ENCODE measurements at places on chromosomes 4 and X. TPM values are rescaled to one million over a fixed set of nuclear protein-coding genes. Genes with fewer than 3 reads are reported as not detected.

GRCh38 chr4:107736924-107737448 lies 17.0 kb upstream of the PAPSS1 start:
- H3K27ac ChIP-seq, result no peak overlapping the region
- DNase-seq, result peak; percentile 33
- H3K36me3 ChIP-seq, result no peaks in the 10 kb centered on the region
- no peaks in the 10 kb centered on the region for H3K27me3 ChIP-seq
- no peak overlapping the region for H3K4me3 ChIP-seq

- H3K4me1 ChIP-seq, result no peaks in the 10 kb centered on the region
- H3K27ac ChIP-seq, result no peak overlapping the region
- no peak overlapping the region for H3K4me3 ChIP-seq
These were observed 61.8 kb downstream of the CLNK start for GRCh38 chr4:10622728-10623127.

DNA sequence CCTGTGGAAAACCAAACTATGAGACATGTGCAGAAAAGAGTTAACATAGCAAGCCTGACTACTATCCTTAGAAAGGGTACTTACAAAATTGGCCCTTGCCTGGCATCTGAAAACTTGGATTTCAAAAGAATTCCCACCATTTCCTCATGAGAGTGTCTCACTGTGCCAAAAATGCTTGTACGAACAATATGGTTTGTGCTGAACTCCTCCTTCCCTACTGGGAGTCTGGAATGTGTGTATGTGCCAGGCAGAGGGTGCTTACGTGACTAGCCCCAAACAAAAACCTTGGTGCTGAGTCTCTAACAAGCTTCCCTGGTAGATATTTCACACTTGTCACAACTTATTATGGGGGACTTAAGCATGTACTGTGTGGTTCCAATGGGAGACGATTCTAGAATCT lies 81.7 kb upstream of the GIMD1 start:
- H3K27me3 ChIP-seq, result no peaks in the 10 kb centered on the region
- DNase-seq, result no peak
- no peak overlapping the region for H3K4me3 ChIP-seq

Gene CXCL8
- total RNA-seq, result 4.0 TPM

- H3K4me3 ChIP-seq, result no peak overlapping the region
- peaks cover 5% of the 10 kb centered on the region for H3K4me1 ChIP-seq
- peak; percentile 63 for DNase-seq
- no peaks in the 10 kb centered on the region for H3K36me3 ChIP-seq
These were observed 285.3 kb downstream of the ANKRD50 start for GRCh38 chr4:124427095-124427767.

Gene GAGE12E
- not detected for total RNA-seq

DNA sequence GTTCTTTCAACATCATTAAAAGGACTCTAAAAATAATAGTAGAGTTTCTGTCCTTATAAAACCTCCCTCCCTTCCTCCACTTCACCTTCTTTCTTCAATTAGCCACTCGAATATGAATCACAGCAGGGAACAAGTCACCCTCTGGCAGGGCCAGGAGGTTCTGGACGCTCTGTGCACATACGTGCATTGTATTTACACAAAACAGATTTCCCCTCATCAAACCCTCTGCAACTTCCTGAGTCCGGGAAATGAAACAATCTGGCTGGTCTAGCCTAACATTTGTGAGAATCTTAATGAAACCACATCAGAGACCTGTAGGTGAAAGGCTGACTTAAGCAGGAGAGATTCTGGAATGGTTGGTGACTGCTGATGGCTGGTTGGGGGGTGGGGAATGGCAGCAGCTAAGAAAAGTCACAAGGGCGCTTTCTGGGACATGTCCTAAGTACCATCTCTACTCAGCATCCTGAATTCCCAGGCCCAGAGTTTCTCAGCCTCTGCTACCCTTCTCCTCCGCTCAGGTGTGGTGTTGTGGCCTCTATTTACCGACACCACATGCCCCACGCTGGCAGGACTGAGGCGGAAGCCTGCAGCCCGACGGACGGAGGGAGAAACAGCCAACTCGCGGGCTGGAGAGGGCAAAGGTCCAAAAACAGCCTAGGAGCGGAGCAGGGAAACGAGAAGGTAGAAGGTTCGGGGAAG lies 1.0 kb downstream of the ZDHHC9 start:
- DNase-seq, result peak; percentile 35
- peak overlapping the region; percentile 79 for H3K27ac ChIP-seq
- H3K4me1 ChIP-seq, result peaks cover 19% of the 10 kb centered on the region
- H3K27me3 ChIP-seq, result peaks cover 17% of the 10 kb centered on the region
- peaks cover 11% of the 10 kb centered on the region for H3K36me3 ChIP-seq

- H3K4me3 ChIP-seq, result no peak overlapping the region
- H3K27ac ChIP-seq, result no peak overlapping the region
- no peak for DNase-seq
- H3K36me3 ChIP-seq, result no peaks in the 10 kb centered on the region
- H3K27me3 ChIP-seq, result no peaks in the 10 kb centered on the region
These were observed 341.9 kb downstream of the CAMK2D start for GRCh38 chr4:113419631-113420030.

Gene ASB11
- total RNA-seq, result 9.4 TPM

GRCh38 chrX:131650637-131651410 lies 107.0 kb downstream of the OR13H1 start:
- peaks cover 28% of the 10 kb centered on the region for H3K27me3 ChIP-seq
- no peaks in the 10 kb centered on the region for H3K4me1 ChIP-seq
- no peak overlapping the region for H3K4me3 ChIP-seq
- no peaks in the 10 kb centered on the region for H3K36me3 ChIP-seq
- no peak for DNase-seq

- no peak for DNase-seq
- H3K27ac ChIP-seq, result no peak overlapping the region
- H3K27me3 ChIP-seq, result peaks cover 2% of the 10 kb centered on the region
- peaks cover 7% of the 10 kb centered on the region for H3K4me1 ChIP-seq
- no peaks in the 10 kb centered on the region for H3K36me3 ChIP-seq
- no peak overlapping the region for H3K4me3 ChIP-seq
These were observed 101.7 kb downstream of the CHIC2 start for GRCh38 chr4:53962516-53963225.

GRCh38 chr4:17613761-17614415 lies 553 bp upstream of the MED28 start:
- no peak for DNase-seq
- peaks cover 24% of the 10 kb centered on the region for H3K36me3 ChIP-seq
- no peaks in the 10 kb centered on the region for H3K27me3 ChIP-seq

DNA sequence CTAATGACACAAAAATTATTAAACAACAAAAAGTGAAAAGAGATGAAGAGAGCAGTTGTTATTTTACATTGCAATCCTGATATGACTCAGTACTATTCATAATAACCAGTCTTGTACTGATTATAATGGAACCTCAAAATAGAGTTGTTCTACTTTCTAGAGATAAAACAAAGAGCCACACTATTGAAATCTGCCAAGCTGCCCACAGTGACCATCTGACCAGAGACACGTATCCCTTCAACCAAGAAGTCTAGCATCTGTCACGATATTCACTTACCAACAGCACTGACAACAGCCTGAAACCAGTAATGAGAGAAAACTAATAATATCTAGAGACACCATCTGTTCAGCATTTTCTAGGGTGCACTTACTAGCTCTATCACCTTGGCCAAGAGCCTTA lies 466.7 kb downstream of the NKX6-1 start:
- H3K36me3 ChIP-seq, result no peaks in the 10 kb centered on the region
- no peaks in the 10 kb centered on the region for H3K4me1 ChIP-seq
- no peak overlapping the region for H3K27ac ChIP-seq
- no peak for DNase-seq

DNA sequence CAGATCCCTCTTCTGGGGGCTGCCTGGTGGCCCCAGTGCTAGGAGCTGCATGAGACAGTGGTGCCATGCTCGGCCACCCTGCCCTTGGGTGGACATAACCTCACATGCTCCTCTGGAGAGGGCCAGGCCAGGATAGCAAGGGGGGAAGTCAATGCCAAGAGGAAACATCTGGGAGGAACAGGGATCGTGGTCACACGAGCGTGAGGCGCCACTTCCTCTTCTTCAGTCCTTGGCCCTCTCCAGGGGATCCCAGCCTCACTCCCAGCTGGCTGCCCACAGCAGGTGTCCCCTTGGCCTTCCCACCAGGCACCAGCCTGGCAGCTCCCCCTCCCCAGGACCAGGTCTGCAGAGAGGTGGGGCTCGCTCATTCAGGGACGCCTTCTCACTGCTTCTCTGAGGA lies 28.6 kb downstream of the TBC1D14 start:
- H3K27me3 ChIP-seq, result no peaks in the 10 kb centered on the region
- peak; percentile 79 for DNase-seq
- H3K4me1 ChIP-seq, result peaks cover 32% of the 10 kb centered on the region

DNA sequence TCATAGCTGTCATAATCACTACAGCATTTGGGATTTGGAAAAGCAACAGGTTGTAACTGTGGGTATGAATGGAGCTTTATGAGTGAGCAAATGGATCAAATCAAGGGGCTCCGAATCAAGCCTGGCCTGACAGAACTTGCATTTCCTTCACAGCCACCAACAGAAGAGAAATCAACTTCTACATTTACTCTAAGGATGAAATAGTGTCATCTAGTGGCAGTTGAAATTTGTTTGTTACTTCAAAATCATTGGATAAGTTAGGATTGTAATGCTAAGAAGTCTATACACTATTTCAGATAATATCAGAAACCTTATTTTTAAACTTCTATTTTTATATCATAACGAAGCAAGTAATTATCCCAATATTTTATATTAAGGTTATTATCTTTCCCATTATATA lies 10.7 kb upstream of the WDR17 start:
- no peak overlapping the region for H3K27ac ChIP-seq
- H3K4me1 ChIP-seq, result no peaks in the 10 kb centered on the region
- DNase-seq, result peak; percentile 18
- H3K36me3 ChIP-seq, result no peaks in the 10 kb centered on the region
- no peak overlapping the region for H3K4me3 ChIP-seq

Gene C1QTNF7
- 2.8 TPM for total RNA-seq

DNA sequence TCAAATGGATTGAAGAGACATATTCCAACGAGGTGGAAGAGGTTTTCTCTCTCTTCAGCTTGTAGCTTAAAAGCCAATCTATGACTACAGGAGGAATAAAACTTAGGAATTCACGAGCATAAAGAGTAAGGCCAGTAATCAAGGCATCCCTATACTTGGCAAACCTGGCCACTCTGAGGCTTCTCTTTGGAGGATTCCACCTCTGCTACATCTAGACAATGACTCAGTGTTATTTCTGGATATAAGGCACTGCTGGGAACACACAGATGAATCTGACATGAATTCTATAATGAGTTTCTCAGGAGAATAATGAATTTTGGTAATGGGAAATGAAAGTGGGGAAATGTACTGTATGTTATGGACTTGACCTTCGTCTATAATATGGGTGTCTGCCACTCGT lies 1015.8 kb upstream of the FTHL17 start:
- DNase-seq, result no peak
- no peaks in the 10 kb centered on the region for H3K36me3 ChIP-seq
- no peak overlapping the region for H3K27ac ChIP-seq
- H3K4me1 ChIP-seq, result no peaks in the 10 kb centered on the region
- H3K27me3 ChIP-seq, result no peaks in the 10 kb centered on the region

DNA sequence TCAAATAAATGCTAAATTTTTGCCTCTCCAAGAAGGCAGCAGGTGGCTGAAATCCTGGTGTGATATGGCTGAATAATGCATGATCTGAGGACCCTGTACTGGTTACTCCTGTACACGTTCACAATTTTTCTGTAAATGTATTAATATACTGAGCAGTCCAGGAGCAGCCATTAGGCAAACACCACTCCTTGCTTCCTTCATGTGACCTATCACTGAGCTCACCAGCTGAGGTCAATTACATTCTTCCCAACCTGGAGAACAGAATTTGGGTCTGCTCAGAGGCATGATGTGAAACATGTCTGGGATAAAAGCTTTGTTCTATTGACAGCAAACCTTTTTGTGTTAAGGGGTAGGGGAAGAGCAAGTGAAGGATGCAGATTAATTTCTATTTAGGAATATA lies 26.9 kb downstream of the RAB40AL start:
- no peak for DNase-seq
- no peak overlapping the region for H3K27ac ChIP-seq

DNA sequence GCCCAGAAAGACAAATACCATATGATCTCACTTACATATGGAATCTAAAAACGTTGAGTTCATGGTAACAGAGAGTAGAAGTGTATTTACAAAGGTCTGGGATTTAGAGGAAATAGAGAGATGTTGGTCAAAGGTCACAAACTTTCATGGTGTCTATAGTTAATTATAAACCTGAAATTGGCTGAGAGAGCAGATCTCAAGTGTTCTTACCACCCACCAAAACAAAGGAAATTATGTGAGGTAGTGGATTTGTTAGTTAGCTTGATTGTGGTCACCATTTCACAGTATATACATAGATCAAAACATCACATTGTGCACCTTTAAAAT lies 186.8 kb downstream of the NWD2 start:
- no peak for DNase-seq
- H3K27ac ChIP-seq, result no peak overlapping the region
- no peaks in the 10 kb centered on the region for H3K4me1 ChIP-seq
- no peaks in the 10 kb centered on the region for H3K36me3 ChIP-seq
- H3K4me3 ChIP-seq, result no peak overlapping the region
- no peaks in the 10 kb centered on the region for H3K27me3 ChIP-seq

GRCh38 chrX:38087594-38087993 lies 81.2 kb downstream of the SYTL5 start:
- no peaks in the 10 kb centered on the region for H3K4me1 ChIP-seq
- DNase-seq, result no peak
- H3K27me3 ChIP-seq, result peaks cover 14% of the 10 kb centered on the region
- H3K36me3 ChIP-seq, result no peaks in the 10 kb centered on the region
